ENCODE measurements at places on chromosomes 16 and 17.
A peak's percentile ranks its signal among the peaks of the same experiment; 100 is the strongest.

DNA sequence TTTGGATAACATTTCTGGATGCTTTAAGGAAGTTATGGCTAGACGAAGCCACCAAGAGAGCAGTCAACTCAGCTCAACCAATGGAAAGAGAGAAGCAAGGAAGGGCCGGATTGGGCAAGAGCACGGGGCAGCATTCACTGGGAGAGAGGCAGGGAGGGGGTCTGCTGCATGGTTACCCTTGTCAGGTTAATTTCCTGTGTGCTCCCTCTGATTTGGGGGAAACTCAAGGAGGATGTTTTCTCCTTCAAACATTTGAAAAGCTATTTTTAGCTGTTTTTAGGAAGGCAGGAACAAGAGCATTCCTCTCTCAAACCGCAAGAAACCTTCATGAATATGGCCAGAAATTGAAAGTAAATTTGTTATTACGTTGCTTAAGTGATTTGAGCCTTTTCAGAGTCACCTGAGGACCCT lies 118.5 kb upstream of the ZFHX3 start:
- DNase-seq: no peak

DNA sequence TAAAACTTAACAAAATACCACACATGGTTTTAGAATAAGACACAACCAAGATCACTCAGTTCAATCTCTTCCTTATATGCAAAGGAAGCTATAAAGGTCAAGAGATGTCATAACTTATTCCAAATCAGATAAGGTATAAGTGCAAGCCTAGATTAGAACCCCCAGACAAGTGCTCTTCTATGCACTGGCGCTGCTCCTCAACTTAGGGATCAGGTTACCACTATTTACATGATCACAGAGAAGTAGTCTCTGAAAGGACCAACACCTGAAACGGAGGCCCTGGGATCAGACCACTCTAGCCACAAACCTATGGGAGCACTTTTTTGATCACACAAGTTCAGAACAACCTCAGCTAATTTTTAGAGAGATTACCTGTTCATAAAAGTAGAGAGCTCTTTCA lies 16.6 kb downstream of the COPS3 start:
- DNase-seq: no peak

GRCh38 chr17:56130026-56130425 lies 23.2 kb upstream of the ANKFN1 start:
- DNase-seq: no peak

- DNase-seq: no peak
Measured at GRCh38 chr17:57402681-57403180, 146.4 kb downstream of the MSI2 start.

GRCh38 chr17:44595216-44595775 lies 38.0 kb downstream of the FZD2 start:
- DNase-seq: no peak

- DNase-seq: no peak
Measured at GRCh38 chr16:9647981-9648701, 534.1 kb downstream of the GRIN2A start.

GRCh38 chr16:17273142-17273561 lies 197.6 kb downstream of the XYLT1 start:
- DNase-seq: peak; percentile 35

- no peak for DNase-seq
Measured at GRCh38 chr16:74461826-74462225, 40.5 kb upstream of the CLEC18B start.

DNA sequence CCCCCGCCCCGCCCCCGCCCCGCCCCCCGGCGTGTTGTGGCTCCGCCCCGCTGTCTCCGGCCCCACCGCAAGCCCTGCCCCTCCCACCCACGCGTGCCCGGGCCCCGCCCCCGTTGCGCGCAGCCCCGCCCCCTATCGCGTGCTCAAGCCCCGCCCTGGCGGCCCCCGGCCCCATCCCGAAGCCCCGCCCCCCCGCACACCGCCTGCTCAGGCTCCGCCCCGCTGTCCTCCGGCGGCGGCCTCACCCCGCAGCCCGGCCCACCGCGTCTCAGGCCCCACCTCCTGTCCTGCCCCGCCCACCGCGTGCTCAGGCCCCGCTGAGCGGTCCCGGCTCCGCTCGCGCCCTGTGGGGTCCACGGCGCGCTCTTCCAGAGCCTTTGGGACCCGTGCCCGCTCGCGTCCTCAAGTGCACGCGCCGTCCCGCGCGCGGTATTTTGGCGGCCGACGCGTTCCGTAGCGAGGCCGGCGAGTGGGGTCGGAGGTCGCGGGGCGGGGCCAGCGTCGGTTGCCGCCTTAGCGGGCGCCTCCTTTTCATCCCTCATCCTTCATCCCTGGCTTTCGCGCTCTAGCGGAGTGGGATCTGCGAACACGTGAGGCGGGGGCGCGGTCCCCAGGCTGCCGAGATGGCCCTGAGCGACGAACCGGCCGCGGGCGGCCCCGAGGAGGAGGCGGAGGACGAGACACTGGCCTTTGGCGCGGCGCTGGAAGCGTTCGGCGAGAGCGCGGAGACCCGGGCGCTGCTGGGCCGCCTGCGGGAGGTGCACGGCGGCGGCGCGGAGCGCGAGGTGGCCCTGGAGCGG lies at the start of gene TBCD:
Gene TBCD, plus strand, starts transcription at position 495 of the 800 bp plus-strand sequence. Its CDS starts 129 bp downstream, at position 624.
- DNase-seq: peak; percentile 88

- no peak for DNase-seq
Measured at GRCh38 chr16:27852116-27852515, 211.4 kb downstream of the GSG1L start.

DNA sequence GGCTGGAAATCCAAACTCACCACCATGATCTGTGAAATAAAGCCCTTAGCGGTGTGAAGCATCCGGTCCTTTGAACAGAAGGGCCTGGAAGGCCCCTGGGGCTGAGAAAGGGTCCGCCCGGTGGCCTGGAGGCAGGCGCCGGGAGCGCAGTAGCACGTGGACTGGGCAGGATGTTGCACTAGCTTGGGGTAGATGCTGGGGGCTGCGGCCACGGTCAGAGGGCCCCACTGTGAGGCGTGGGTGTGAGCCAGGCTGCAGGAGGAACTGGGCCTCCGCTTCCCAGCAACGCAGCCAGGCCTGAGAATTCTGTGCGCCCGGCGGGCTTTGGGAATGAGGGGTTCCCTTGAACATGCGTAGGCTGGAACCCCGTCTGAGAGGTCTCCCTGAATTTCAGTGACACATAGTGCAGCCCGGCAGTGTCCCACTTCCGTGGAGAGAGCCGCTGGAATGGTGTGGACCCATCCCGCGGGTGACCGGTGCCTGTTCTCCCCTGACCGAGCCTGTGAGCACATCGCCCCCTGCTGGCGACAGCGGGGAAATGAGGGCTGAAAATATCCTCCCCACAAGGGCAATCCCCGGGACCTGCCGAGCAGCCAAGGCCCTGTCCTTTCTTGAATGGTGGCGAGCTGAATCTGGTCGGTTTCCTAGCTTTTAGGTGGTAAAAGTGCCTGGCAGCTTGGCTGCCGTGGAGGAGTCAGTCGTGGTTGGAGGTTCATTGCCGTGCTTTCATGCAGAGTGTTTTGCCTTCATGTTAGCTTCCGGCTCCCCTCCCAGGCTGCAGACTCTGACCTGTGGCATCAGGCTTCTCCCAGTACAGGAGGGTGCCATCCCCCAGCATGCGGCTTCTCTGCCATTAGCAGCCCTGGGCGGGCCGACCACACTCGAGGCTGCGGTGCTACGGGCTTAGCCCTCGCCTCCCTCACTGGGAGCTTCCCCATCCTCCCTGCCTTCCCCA lies 43.8 kb downstream of the DNAJA2 start:
- peak; percentile 75 for DNase-seq

- DNase-seq: peak; percentile 78
Measured at GRCh38 chr17:32253117-32253611, 12.5 kb upstream of the RHBDL3 start.

- DNase-seq: no peak
Measured at GRCh38 chr16:49010396-49010795, 271.2 kb downstream of the CBLN1 start.

- no peak for DNase-seq
Measured at GRCh38 chr17:3282901-3283300, 15.3 kb downstream of the OR3A1 start.

DNA sequence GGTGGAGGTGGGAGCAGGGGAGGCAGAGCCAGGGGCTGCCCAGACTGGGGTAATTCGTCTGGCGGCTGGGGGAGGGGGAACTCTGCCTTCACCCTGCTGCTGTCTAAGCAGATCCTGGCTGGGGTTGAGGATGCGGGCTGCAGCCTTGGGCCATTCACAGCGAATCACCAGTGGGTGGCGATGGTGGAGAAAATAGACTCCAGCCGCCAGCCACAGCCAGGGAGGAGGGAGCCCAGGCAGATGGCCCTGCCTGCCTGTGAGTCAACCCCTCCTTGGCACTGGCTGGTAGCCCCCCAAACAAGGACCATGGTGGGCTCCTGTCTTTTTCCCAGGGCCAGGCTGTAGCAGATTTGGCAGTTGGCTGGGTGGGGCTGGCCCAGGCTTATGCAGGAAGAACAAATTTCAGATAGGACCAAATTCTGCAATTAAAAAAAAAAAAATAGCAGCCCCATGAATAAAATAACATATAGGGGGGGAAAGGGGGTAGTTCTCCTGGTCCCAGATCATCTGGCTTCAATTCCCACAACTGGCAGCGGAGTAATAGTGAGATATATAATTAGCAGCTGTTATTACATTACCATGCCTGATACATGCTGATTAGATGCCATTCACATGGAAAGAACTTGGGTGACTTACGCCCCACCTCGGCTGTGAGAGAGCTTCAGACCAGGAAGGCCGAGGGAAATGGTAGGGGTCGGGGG lies 41.5 kb upstream of the CDH5 start:
- peak; percentile 4 for DNase-seq

All from stimulated activated CD4-positive, alpha-beta T cell treated with anti-CD3 and anti-CD28 coated beads, Interleukin-2, amount 100 ng/mL, for 24 hours (primary cell).